ENCODE measurements at places on chromosomes 7 and 10. TPM values are rescaled to one million over a fixed set of nuclear protein-coding genes. Genes with fewer than 3 reads are reported as not detected.

SPDYE8 gene
- not detected for total RNA-seq

EGR2 gene
- 0.38 TPM for total RNA-seq

NRAP gene
- not detected for total RNA-seq

NUDCD3 gene
- total RNA-seq, result 45.8 TPM

IL15RA gene
- total RNA-seq, result 2.3 TPM

ELMO1 gene
- 4.0 TPM for total RNA-seq

PILRA gene
- 3.3 TPM for total RNA-seq

CALY gene
- total RNA-seq, result 0.32 TPM

SEMA3C gene
- total RNA-seq, result 53.5 TPM

TMEM270 gene
- total RNA-seq, result 0.21 TPM

TRIM74 gene
- total RNA-seq, result 0.39 TPM

OR2AE1 gene
- not detected for total RNA-seq

MBLAC1 gene
- 2.7 TPM for total RNA-seq

UCN3 gene
- total RNA-seq, result not detected

GPNMB gene
- total RNA-seq, result 4.6 TPM

OR2A42 gene
- total RNA-seq, result not detected

STEAP1B gene
- total RNA-seq, result not detected

DYNC1I1 gene
- total RNA-seq, result 0.13 TPM

GLI3 gene
- total RNA-seq, result 0.45 TPM

EPDR1 gene
- 74.5 TPM for total RNA-seq

PAPSS2 gene
- 16.5 TPM for total RNA-seq

WNT2 gene
- total RNA-seq, result not detected

Measured in A549 treated with dexamethasone at 1 μM for 4 hours (cell line).